GM10248 (cell line): ENCODE measurements at places on chromosomes 13 and 19.

DNA sequence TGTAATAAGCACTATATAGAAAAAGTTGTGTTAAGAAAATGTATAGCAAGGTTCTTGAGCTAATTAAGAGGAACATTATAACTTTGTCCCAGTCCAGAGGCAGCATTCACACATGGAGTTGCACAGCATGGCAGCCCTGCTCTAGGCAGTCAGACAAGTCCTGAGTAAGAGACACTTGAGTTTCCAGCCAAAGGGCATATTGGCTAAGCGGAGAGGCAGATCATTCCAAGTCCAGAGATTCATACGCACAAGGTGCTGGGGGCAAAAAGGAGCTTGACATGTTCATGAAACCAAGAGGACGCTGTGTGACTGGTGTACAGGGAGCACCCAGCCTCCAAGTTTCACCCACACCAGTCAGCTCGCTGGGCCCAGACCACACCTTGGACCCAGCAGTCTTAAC is 232.6 kb upstream of the IPO5 start:
- no peak for DNase-seq

- DNase-seq, result no peak
These were observed 3.3 kb downstream of the OR10H1 start for GRCh38 chr19:15812060-15812722.

DNA sequence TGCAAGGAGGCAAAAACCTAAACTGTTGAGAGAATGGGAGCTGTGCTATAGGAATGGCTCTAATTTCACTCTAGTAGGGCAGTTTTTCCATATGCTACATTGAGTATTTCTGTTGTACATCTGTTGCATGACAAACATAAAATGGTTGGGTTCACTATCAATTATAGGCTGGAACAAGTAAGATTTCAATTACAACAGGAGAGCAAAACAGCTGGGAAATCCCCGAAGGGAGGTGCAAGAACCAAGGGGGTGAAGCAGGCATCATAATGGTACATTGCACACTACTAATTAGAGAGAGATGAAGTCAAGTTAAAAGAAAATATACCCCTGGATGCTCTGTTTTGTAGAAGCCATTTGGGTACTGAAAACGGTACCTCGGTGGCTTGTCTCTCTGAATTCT is 389.5 kb downstream of the PCDH9 start:
- no peak for DNase-seq

GRCh38 chr19:55526216-55527196 is 10.4 kb downstream of the SBK2 start:
- DNase-seq, result no peak

GRCh38 chr13:39954476-39954875 is 299.0 kb downstream of the COG6 start:
- DNase-seq, result no peak
